Frontal cortex (tissue), 4 donors: ENCODE measurements at places on chromosomes 16 and 17.
A peak's percentile ranks its signal among the peaks of the same experiment; 100 is the strongest.

DNA sequence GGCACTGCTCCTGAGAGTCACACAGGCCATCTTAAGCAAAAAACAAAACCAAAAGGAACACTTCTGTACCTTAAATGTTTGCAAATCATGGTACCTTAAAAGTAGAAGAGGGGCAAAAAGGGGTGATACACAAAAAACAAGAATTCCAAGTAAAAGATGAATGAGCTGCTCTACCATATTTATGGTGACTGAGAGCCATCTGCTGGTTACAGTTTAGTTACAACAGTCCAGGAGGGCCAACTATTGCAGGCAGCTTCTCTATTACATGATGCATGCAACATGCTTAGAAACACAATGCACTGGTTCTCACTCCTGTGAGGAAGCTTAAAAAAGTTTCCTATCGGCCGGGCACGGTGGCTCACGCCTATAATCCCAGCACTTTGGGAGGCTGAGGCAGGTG, 53.5 kb downstream of the STX8 start:
- DNase-seq, result peak; percentile 24

DNA sequence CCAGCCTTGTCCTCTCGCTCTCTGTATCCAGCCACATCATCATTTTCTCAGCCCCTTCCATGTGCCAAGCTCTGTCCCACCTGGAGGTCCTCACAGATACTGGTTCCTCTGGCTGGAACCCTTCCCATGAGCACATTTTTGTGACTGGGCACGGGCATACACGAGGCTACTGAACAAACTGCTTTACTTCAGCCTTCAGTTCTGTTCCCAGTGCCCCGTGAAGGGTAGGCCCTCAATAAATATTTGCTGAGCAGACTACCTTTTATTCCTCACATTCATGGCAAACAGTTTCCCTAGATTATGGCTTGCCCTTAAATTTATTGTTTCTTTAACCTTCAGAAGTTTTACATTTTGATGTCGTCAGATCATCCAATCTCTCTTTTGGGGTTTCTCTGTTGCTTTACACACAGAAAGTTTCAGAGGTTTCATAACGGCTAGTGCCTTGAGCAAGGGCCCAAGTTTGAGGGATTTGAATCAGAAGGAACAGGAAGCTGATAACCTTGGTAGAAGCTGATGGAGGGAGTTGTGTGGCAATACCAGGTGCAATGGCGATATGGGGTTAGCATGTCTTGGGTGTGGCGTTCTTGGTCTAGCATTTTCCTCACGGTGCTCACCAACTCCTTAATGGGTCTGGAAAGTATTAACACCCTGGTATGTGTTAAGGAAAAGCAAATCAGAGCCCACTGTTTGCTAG, 27.8 kb downstream of the TMEM92 start:
- DNase-seq, result no peak

DNA sequence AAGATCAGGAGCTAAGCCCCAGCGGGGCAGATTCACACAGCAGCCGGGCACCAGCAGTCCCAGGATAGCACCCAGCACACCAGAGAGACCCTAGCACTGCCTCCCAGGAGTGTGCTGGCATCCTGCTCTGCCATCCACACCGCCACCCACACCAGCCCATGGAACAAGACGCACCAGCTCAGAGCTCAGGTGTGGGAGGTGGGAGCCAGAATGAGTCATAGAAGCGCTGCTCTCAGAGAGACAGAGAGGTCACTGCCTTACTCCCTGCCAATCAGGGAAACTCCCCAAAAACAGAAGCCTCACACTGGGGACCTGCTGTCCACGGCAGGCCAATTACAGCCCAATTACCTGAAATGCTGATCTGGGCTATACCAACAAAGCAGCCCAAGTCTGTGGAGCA, 64.9 kb downstream of the CDYL2 start:
- DNase-seq, result no peak

DNA sequence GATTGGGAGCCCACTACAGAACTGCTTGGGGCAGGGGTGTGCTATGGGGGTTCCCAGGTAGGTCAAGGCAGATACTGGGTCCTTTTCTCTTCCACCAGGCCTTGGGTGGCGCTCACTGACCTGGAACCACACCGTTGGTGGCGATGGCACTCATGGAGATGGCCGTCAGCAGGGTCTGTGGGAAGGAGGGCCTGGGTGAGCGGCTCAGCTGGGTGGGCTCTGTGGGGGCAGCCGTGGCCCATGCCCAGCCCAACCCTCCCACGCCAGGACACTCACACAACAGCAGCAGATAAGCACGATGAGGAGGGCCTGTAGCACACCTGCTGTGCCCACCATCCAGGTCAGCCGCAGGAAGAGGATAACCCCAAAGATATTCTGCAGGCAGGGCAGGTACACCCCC, 10.8 kb downstream of the SLC12A4 start:
- no peak for DNase-seq

DNA sequence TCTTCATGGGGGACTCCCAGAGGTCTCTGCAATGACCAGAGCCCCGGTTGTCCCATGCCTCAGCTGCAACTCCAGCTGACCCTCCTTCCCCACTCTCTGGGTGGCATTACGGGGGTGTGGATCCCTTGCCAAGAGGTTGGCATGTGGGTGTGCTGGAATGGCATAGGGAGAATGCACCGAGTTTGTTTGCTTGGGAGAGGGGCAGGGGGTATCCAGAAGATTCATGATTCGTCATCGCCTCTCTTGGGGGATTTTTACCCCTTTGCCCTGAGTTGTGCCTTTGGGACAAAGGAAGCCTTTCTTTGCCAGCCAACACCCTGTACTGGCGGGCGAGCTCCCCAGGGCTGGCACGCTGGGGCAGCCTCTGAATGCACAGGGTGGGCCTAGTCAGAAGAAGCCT, 6.5 kb downstream of the ERBB2 start:
- no peak for DNase-seq

DNA sequence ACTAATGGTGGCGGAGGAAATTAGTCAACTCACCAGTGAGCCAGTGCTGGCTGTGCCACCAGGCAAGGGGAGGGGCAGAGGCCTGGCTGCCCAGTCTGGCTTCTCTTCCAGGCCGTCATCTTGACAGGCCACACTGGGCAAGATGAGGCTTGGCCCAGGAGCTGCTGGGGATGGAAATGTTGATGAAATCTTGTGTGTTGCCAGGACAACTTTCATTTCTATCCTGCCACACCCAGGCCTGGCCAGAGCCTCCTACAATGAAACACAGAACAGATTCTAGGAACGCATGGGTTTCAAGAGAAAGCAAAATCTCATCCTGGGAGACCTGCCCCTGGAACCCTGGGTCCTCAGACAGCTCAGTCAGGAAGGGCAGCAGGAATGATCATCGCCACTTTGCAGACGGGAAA, 9.3 kb downstream of the HEXIM2 start:
- DNase-seq, result no peak

- DNase-seq, result no peak
These were observed 243.5 kb upstream of the CCL2 start for GRCh38 chr17:34011599-34011998.

DNA sequence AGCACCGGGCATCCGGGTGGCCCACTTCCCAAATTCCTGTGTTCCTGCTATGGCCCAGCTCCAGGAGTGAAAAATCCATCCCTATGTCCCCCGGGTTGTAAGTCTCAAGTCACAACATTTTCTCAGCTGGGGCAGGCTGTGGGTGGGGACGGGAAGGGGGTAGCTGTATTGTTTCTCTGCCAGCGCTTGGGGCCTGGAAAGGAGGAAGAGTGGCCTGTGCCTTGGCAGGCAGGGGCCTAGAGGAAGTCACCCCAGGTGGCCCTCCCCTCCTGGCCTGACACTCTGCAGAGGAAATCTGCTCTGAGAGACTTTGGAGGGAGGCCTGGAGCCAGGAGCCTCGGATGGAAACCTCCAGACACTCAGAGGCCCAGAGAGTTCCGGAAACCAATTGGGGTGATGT, 10.6 kb upstream of the SCN4A start:
- no peak for DNase-seq

GRCh38 chr17:10177131-10177912, 21.1 kb downstream of the GAS7 start:
- DNase-seq, result no peak

DNA sequence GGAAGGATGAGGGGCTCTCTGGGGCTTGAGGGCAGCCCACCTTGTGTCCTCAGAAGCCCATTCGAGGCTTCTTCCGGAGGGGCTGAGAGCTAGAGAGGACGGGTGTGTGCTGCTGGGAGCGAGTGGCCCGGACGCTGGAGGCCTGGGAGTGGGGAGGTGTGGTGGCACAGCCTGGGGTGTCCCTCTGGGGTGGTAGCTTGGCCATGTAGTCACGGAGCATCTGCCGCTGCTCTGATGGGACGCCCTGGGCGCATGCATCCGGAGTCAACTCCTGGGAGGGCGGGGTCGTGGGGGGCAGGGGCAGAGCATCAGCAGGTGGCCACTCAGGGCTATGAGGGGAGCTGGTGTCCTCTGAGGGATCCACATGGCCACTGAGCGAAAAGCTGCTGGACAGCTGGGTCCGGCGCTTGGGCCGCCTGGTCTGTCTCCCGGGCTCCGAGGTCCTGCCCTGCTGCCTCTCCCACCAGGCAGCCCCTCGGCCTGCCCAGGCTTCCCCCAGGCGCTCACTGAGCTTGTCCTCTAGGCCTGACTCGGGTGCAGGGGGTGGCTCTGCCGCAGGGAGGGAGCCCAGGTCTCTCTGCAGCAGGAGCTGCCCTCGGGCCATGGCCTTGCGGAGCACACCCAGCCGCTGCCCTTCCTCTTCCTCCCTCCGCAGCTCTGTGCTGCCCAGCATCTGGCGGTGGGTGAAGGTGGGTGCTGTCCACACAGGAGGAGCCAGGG, 7.8 kb downstream of the TAF1C start:
- DNase-seq, result no peak
